ENCODE measurements at places on chromosomes 6 and 20.

- no peak for DNase-seq
Observed at GRCh38 chr6:43532201-43532600, 15.3 kb downstream of the POLR1C start.

DNA sequence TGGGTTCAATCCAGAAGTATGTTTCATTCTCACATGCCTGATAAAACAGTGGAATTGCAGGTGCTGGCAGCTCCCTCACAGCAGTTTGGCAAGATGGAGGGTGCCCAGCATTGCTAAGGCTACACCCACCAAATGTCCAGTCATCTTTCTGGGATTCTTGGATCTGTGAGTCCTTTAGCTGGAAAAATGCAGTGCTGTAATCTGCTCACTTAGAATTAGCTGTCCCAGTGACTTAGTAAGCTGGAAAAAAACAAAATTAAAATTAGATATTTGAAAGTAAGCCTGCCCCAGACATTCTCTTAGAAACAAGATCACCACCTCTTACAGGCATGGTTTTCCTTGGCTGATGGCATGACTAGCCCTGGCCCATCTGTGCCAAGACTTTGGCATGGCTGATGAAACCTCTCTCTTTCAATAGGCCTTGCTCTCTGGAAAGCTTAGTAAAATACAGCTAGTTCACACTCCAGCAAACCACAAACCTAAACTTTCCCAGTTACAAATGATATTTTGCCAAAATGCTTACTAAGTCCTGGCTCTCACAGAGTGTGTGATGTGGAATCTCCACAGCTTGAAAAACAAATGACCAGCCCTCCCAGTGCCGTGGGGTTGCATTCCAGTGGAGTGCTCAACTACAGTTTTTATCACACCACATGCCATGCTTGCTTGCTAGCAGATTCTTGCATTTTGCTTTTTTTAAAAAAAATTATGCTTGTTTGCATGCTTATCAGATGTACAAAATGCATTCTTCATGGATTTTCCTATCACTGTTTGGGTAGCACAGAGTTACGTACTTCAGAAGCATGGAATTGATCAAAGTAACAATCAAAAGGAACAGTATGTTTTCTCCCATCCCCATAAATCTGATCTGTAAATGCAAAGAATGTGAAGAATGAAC lies 261.5 kb downstream of the EYA4 start:
- peak; percentile 36 for DNase-seq

DNA sequence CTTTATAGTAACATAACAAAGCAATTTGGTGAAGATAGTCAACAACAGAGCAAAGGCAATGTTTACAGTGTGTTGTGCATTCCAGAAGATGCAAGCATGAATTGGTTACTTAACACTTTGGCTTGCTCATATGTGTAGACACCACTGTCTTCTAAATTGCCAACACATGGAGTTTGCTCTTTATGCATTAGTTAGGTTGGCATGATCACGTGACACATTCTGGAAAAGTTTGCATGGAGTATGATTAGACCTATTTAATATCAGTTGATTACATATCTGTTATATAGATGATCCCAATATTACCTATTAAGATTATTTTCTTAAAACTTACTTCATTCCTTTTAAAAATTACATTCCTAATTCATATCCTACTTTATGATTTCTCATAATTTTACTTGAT lies 197.6 kb downstream of the RIMS1 start:
- DNase-seq = no peak

DNA sequence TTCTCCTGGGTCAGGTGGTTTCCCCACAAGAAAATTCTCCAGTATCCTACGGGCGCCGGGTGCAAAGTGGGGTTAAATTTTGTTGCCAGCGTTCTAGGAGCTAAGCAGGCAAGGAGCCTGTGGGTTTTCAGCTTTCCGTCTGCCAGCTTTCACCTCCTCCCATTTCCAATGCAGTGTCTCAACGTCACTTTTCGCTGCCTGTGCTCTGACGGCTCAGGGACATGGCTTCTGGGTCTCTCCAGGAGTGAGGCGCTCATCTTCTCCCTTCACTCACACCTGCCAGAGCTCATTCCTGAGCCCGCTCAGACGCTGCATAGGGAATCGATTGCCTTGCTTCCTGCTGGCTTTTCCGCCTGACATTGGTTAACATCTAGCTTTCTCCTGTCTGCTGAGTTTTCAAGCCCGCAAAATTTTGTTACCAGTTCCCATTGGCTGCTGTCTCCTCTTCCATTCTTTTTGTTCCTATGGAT lies 7.3 kb upstream of the NAA20 start:
- no peak for DNase-seq

GRCh38 chr6:89630488-89630887 lies 8.1 kb downstream of the LYRM2 start:
- DNase-seq = peak; percentile 83

GRCh38 chr6:160032538-160032937 lies 63.7 kb downstream of the IGF2R start:
- no peak for DNase-seq

- peak; percentile 18 for DNase-seq
Observed at GRCh38 chr20:57650756-57651483, 30.7 kb upstream of the ZBP1 start.

- DNase-seq = no peak
Observed at GRCh38 chr6:153949616-153950015, 89.4 kb upstream of the OPRM1 start.

- DNase-seq = no peak
Observed at GRCh38 chr6:43743682-43744381, 26.2 kb upstream of the VEGFA start.

GRCh38 chr6:130547723-130548122 lies 181.9 kb downstream of the TMEM200A start:
- DNase-seq = no peak

DNA sequence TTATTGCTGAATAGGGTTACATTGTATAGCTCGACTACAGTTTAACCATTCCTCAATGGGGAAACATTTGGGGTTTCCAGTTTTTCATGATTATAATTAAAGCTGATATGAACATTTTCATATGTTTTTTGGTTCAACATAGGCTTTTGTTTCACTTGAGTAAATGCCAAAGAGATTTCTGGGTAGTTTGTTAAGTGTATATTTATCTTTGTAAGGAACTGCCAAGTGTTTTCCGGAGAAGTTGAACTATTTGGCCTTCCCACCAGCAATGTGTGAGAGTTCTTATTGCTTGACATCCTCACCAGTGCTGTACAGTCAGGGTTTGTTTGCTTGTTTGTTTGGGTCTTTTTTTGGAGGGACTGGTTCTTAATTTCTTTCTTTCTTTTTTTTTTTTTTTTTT lies 83.7 kb upstream of the RALY start:
- no peak for DNase-seq

- no peak for DNase-seq
Observed at GRCh38 chr20:58633161-58634053, 17.7 kb upstream of the STX16 start.

DNA sequence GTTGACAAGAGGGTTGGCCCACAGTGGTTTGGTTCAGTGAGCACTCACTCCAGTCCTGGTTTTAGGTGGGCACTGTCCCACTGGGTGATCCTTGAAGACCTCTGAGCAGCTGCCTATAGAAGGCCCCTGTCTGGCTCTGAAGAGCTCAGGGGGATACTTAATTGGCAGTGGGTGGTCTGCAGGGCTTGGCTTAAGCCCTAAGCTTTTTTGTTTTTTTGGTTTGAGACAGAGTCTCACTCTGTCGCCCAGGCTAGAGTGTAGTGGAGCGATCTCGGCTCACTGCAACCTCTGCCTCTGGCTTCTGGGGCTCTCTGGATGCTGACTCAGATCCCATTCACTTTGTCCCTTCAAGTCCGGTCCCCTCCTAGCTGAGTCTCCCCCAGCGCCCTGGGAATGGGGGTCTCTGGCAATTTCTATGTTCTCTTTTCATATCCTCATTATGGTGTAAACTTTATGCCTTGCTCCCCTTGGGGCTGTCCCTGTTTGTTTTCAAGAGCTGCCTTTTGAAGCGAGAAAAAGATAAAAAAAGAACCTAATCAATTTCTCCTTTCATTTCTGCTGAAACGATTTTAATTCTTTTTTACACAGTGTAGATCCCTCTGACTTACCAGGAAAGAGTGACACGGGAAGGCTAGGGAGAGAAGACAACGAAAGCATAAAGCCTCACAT lies 12.2 kb upstream of the KCNG1 start:
- no peak for DNase-seq

DNA sequence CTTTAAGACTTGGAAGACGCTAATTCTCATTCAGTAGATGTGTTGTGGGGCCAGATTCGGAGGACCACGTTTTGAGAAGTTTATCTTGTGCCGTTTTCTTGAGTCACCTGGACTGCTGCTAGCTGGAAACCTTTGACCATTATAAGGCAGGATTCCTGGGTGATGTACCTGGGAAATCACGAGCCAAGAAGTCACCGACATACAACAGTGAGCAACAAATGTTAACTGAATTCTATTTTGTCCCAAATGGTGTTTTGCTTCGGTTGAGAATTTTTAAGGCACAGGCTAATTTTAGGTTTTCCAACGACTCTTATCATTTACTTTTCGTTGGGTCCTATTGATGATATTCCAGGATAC lies 93.4 kb upstream of the BTN3A2 start:
- DNase-seq = no peak

DNA sequence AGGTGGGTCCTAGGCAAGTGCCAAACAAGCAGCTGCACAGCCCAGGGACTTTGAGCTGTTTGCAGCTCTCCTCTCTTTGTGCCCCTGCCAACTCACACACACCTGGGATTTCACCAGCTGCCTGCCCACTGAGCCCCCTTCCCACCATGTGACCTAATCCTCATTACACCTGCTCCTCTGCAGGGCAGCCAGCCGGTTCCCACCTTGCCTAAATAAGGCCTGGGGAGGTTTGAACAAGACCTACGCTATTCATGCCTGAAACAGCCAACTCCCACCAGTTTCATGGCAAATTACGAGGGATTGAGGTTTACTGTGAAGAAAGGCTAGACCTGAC lies 92.6 kb upstream of the SOX4 start:
- DNase-seq = no peak

GRCh38 chr6:35481226-35481625 lies 13.0 kb downstream of the RPL10A start:
- DNase-seq = no peak

GRCh38 chr6:15527838-15528617 lies 134.8 kb downstream of the DTNBP1 start:
- DNase-seq = no peak

- no peak for DNase-seq
Observed at GRCh38 chr6:1696463-1696850, 86.7 kb downstream of the FOXC1 start.

- DNase-seq = no peak
Observed at GRCh38 chr20:48599748-48600469, 227.9 kb downstream of the PREX1 start.

- no peak for DNase-seq
Observed at GRCh38 chr6:36815962-36816735, 23.1 kb downstream of the CPNE5 start.

- no peak for DNase-seq
Observed at GRCh38 chr6:24824142-24824938, 25.6 kb upstream of the ARMH2 start.

DNA sequence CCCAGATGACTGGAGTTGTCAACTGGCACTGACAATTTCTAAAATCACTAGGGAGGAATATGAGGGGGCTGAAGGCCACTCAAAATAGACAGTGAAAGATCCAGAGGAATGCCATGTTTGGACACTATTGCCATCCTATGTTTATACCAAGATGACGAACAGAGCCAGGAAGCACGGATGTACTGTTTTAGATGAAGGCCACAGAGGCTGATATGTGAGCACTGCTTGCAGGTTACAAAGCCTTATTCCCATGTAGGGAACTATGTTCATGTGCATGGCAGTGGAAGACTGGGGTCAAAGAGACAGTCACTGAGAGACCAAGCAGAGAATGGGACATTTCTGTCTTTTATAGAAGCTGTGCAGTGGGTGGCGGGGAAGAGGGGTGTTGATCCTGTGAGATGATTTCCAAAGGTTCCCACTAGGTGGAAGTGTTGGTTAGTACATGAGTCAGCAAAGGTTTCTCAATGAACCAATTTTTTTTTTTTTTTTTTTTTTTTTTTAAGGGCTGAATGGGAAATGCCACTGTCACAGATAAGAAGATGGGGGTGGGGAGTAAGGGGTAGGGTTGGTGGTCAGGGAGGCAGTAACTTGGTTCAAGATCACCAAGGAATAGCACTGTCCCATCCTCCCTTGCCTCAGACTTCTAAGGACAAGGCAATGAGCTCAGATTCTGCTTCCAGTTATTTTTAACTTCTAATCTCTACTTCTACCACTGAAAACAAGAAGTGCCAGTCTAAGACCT lies 46.7 kb upstream of the MOCS1 start:
- no peak for DNase-seq

GRCh38 chr6:37693079-37693478 lies 4.6 kb downstream of the MDGA1 start:
- no peak for DNase-seq

Measured in left ventricle myocardium superior (tissue), 1 donor.